ENCODE measurements at places on chromosomes 4 and X.

DNA sequence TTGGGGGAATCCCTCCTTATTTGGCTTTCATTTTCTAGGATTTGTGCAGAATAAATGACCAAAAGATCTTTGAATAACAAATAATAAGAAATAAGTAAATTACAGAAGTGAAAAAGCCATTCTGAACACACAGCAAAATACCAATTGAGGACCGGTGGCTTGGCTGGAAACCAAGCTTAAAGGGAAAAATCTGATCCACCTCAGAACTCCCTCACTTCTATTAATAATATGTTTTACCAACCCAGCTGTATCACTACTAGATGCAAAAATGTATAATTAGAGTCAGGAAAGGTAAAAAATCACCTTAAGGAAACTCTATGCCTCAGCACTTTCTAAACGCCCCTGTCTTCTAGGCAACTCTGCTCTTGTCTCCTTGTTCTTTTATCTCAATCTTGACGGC lies 77.3 kb downstream of the TSPAN5 start:
- DNase-seq: no peak

- DNase-seq: no peak
Observed at GRCh38 chr4:67448621-67449020, 96.7 kb downstream of the CENPC start.

GRCh38 chr4:188175288-188175687 lies 36.0 kb downstream of the TRIML1 start:
- no peak for DNase-seq

GRCh38 chr4:31291238-31291637 lies 571.1 kb downstream of the PCDH7 start:
- no peak for DNase-seq

DNA sequence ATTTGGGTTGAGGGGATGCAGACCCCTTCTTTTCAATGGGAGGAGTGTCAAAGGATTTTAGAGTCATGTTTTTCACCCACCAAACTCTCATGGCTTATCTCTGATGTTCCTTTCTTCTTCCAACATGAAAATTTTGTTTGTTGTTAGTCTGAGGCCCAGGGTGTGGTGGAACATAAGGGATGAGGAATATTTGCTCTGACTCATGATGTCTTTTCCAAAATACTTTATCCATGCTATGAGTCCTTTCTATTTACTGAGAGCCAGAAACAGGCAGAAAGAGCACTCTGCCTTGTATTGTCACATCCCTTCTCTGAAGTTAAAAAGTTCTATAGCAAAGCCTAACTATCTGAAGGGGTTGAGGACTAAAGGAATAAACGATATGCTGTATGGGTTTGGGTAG lies 61.6 kb upstream of the GYPA start:
- DNase-seq: no peak

DNA sequence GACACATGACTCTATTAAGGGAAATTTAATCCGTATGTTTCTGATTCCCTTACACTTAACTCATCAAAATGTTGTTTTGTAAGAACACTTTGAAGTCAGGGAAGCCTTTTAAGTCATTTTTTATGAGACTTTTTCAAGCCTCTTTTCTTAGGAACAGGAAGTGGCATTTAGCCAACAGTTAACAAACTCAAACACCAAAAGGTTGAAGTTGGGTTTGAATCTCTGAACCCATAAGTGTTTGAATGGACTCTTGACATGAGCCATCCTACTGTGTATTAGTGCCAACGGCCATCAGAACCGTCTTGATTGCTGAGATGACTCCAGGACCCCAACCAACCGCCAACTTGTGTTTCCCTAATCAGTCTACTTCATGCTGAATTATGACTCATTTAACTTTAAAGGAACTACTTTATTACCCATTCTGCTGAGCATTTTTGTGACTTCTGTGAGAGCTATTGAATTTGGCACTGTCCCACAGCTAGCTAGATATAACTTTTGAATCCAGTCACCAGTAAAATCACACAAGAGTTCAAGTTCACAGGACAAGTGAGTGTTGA lies 209.1 kb upstream of the FAT1 start:
- DNase-seq: peak; percentile 60

DNA sequence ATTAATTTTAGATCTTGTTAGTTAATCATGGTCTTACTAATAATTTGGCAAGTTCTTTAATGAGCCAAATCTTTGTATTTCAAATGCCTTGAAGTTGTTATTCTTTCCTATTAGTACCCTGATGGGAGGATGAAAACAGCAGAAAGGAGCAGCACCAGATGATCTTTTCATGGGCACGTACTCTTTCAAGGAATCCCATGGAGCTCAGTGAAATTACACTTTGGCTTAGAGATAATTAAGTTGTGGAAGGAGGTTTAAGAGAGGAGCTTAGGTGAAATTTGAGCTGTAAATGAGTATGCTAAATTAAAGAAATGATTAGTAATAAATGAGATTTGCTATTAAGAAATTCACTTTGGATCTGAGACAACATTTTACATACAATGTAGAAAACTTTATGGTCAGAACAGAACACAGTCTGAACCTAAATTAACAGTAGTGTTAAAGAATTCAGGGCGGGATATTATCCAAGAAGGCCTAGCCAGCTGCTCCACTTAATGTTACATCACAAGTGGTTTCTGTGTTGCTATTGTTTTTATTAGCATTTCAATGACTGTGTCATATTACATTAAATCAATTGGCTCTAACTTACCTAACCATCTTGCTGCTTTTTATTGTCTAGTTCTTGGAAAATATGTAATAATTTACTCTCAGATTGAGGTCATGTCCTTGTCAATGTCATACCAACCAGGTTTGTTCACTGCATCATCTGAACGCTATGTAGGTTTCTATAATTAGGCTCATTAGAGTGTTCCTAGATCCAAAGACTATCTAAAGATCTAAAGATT lies 3.9 kb downstream of the MTHFD2L start:
- DNase-seq: peak; percentile 51

GRCh38 chr4:104123021-104123420 lies 371.7 kb downstream of the CXXC4 start:
- DNase-seq: no peak

- DNase-seq: no peak
Observed at GRCh38 chrX:115392871-115393270, 103.4 kb downstream of the LUZP4 start.

DNA sequence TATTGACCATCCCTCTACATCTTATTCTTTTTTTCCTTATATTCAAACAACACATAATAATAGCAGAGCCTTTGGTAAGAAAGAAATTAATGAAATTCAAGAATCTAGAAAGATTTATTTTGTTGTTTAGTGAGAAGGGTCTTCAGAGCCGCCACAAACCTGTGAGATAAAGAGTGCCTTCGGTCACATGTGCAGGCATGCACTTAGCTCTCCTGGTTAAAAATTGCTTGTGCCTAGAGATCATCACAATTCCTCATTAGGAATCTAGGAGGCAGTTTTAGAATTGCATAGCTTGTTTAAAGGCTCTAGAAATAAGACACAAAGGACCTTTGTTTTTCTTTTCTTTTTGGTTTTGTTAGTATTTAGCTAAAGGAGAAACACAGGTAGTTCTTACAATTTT lies 1948.4 kb upstream of the IGFBP7 start:
- DNase-seq: no peak

- DNase-seq: peak; percentile 94
Observed at GRCh38 chr4:78645853-78646757, 94.5 kb downstream of the ANXA3 start.

- no peak for DNase-seq
Observed at GRCh38 chr4:24190761-24191695, 301.2 kb upstream of the PPARGC1A start.

- DNase-seq: no peak
Observed at GRCh38 chrX:39642071-39642470, 455.7 kb downstream of the BCOR start.

DNA sequence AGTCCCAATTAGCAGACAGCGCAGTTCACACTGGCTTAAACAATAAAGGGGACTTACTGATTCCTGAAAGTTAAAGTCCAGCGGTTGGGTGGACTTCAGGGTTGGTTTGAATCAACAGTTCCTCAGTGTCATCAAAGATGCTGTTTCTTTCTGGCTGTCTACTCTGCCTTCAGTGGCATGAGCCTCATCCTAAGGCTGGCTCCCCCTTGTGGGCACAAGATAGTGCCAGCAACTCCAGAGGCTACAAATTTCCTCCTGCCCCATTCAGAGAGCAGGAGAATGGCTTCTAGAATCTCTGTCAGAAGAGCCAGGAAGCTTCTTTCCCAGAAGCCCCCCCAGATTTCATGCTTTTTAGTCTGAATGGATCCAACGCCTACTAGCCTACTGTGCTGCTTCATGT lies 82.4 kb upstream of the MTM1 start:
- peak; percentile 55 for DNase-seq
